HepG2 (cell line): ENCODE measurements at places on chromosomes 11 and 22. TPM values are rescaled to one million over a fixed set of nuclear protein-coding genes. Genes with fewer than 3 reads are reported as not detected.

The MYO7A gene
- 8.1 and 10.0 TPM in 2 replicates for polyA plus RNA-seq

The SLC37A2 gene
- polyA plus RNA-seq = 3.8 and 7.1 TPM in 2 replicates

The DUSP18 gene
- 2.1 and 2.3 TPM in 2 replicates for polyA plus RNA-seq

The APLP2 gene
- 591 and 594 TPM in 2 replicates for polyA plus RNA-seq

The ZNF202 gene
- polyA plus RNA-seq = 7.9 and 8.9 TPM in 2 replicates

The DSCAML1 gene
- polyA plus RNA-seq = 0.40 and 0.72 TPM in 2 replicates

The APOA5 gene
- polyA plus RNA-seq = 44.0 and 61.4 TPM in 2 replicates

The BIRC3 gene
- polyA plus RNA-seq = 0.41 and 0.50 TPM in 2 replicates

The BIK gene
- polyA plus RNA-seq = 0.27 and 0.54 TPM in 2 replicates

The ESAM gene
- 6.3 and 6.8 TPM in 2 replicates for polyA plus RNA-seq

The C1QTNF5 gene
- 0.86 TPM in 2 replicates for polyA plus RNA-seq

The OR8B2 gene
- polyA plus RNA-seq = not detected in 2 replicates

The CHST1 gene
- polyA plus RNA-seq = not detected in 2 replicates

The SGSM1 gene
- polyA plus RNA-seq = 0.07 and 0.09 TPM in 2 replicates

The DTX4 gene
- 0.50 and 0.67 TPM in 2 replicates for polyA plus RNA-seq

The ASCL2 gene
- not detected in 2 replicates for polyA plus RNA-seq

The BIRC2 gene
- 59.2 and 62.2 TPM in 2 replicates for polyA plus RNA-seq

The TRPC6 gene
- polyA plus RNA-seq = not detected in 2 replicates

The HBE1 gene
- 0.24 and 0.31 TPM in 2 replicates for polyA plus RNA-seq

The EFCAB6 gene
- polyA plus RNA-seq = not detected in 2 replicates

The LDHAL6A gene
- not detected in 2 replicates for polyA plus RNA-seq

The APOL5 gene
- not detected in 2 replicates for polyA plus RNA-seq

The SLC1A2 gene
- polyA plus RNA-seq = 43.2 and 47.1 TPM in 2 replicates

The MS4A8 gene
- polyA plus RNA-seq = not detected in 2 replicates

The ROBO4 gene
- 0.47 and 1.1 TPM in 2 replicates for polyA plus RNA-seq

The OR10D3 gene
- polyA plus RNA-seq = not detected in 2 replicates

The ABCG4 gene
- polyA plus RNA-seq = not detected in 2 replicates

The OR5W2 gene
- polyA plus RNA-seq = not detected in 2 replicates

The SLC22A25 gene
- 0.42 and 0.98 TPM in 2 replicates for polyA plus RNA-seq

The NOX4 gene
- polyA plus RNA-seq = not detected in 2 replicates

The RTN4R gene
- 0.54 and 0.77 TPM in 2 replicates for polyA plus RNA-seq

The COMT gene
- 156 and 194 TPM in 2 replicates for polyA plus RNA-seq

The PAX6 gene
- polyA plus RNA-seq = 0.67 and 1.1 TPM in 2 replicates

The P2RY6 gene
- 0.09 and 0.29 TPM in 2 replicates for polyA plus RNA-seq

The MMP8 gene
- not detected in 2 replicates for polyA plus RNA-seq

The MRGPRE gene
- not detected in 2 replicates for polyA plus RNA-seq

The P2RX6 gene
- polyA plus RNA-seq = 0.12 and 0.20 TPM in 2 replicates

The YAP1 gene
- 54.6 and 59.5 TPM in 2 replicates for polyA plus RNA-seq

The CNTN5 gene
- not detected in 2 replicates for polyA plus RNA-seq

The IGLL1 gene
- not detected in 2 replicates for polyA plus RNA-seq

The XRRA1 gene
- polyA plus RNA-seq = 7.6 and 8.4 TPM in 2 replicates

The KRTAP5-11 gene
- polyA plus RNA-seq = not detected in 2 replicates

The OR2AG1 gene
- polyA plus RNA-seq = not detected in 2 replicates

The ZNF280B gene
- 3.3 and 3.9 TPM in 2 replicates for polyA plus RNA-seq

The AIFM3 gene
- 9.0 and 12.0 TPM in 2 replicates for polyA plus RNA-seq
